Immature natural killer cell (primary cell): ENCODE measurements at places on chromosomes 2 and 18. TPM values are rescaled to one million over a fixed set of nuclear protein-coding genes. Genes with fewer than 3 reads are reported as not detected.

DNA sequence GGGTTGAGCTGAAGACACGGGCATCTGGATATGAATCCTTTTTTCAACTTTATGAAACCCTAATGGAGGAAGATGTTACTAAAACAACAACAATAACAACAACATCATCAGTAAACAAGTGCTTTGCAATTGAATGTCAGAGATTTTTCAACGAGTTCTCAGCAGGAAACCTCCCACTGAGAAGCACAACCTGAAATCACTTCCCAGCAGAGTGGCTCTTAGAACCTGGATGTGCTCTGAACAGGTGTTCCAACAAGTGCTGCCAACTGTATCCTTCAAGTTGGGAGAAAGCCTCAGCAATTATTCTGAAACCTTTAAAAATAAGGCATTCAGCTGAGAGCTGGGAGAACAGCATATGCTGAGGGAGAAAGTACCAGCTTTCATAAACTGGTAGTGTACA is 1622.7 kb upstream of the CELF4 start:
- no peaks in the 10 kb centered on the region for H3K4me1 ChIP-seq
- H3K36me3 ChIP-seq, result no peaks in the 10 kb centered on the region
- no peak overlapping the region for H3K4me3 ChIP-seq

The C1QL2 gene
- polyA plus RNA-seq, result not detected

GRCh38 chr2:164954186-164954585 is 1.1 kb downstream of the SLC38A11 start:
- DNase-seq, result no peak
- no peaks in the 10 kb centered on the region for H3K36me3 ChIP-seq
- H3K4me3 ChIP-seq, result no peak overlapping the region
- H3K27ac ChIP-seq, result no peak overlapping the region
- peaks cover 2% of the 10 kb centered on the region for H3K27me3 ChIP-seq

The COMMD1 gene
- 78.9 TPM for polyA plus RNA-seq

- H3K36me3 ChIP-seq, result no peaks in the 10 kb centered on the region
- no peak for DNase-seq
- no peak overlapping the region for H3K4me3 ChIP-seq
- peaks cover 15% of the 10 kb centered on the region for H3K4me1 ChIP-seq
- H3K27ac ChIP-seq, result no peak overlapping the region
Measured at GRCh38 chr2:104860451-104860790, 6.5 kb downstream of the POU3F3 start.

- no peak overlapping the region for H3K4me3 ChIP-seq
- H3K27me3 ChIP-seq, result peaks cover 11% of the 10 kb centered on the region
- H3K36me3 ChIP-seq, result no peaks in the 10 kb centered on the region
- H3K4me1 ChIP-seq, result no peaks in the 10 kb centered on the region
- H3K27ac ChIP-seq, result no peak overlapping the region
Measured at GRCh38 chr2:38435775-38436174, 58.7 kb upstream of the ATL2 start.

- no peaks in the 10 kb centered on the region for H3K4me1 ChIP-seq
- no peak for DNase-seq
- peaks cover 11% of the 10 kb centered on the region for H3K36me3 ChIP-seq
Measured at GRCh38 chr2:102331311-102331980, 20.1 kb downstream of the IL1RL1 start.

DNA sequence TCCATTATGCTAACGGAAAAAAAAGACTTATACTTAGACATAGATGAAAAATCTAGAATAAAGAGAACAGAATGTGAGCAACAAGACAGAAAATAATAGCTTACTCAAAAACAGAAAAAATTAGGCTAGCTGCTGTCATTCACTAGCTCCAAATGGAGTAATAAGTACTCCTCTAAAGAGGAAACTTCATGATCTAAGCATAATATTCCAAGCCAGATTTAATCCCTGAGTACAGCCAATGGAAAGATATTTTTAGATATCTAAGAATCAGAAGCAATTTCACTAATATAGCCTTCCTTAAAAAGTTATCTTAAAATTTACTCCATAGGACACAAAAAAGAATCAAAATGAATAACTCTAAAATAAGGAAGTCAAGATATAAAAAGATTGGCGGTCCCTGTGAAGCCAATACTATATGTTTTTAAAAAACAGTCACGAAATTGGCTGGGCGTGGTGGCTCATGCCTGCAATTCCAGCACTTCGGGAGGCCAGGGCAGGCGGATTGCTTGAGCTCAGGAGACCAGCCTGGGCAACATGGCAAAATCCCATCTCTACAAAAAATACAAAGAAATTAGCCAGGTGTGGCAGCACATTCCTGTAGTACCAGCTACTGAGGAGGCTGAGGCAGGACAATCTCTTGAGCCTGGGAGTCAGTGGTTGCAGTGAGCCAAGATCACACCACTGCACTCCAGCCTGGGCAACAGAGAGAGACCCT is 123.2 kb upstream of the BCL2L11 start:
- peaks cover 64% of the 10 kb centered on the region for H3K4me1 ChIP-seq
- peaks cover 5% of the 10 kb centered on the region for H3K36me3 ChIP-seq
- peaks cover 3% of the 10 kb centered on the region for H3K27me3 ChIP-seq
- no peak overlapping the region for H3K4me3 ChIP-seq

DNA sequence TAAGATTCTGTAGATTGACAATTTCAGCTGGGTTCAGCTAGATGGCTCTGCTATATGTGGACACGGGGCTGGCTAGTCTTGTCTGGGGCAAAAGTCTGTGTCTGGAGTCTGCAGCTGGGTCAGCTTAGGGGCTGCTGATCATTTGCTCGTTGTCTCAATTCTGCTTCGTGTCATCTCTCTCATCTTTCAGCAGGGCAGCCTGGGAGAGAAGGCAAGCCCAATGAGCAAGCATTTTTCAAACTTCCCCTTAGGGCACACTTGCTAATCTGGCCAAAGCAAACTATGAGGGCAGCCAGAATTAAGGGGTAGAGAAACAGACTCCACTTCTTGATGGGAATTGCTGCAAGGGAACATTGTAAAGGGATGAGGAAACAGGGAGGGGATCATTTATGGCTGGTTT is 462.6 kb downstream of the SLC4A3 start:
- no peak overlapping the region for H3K27ac ChIP-seq
- H3K27me3 ChIP-seq, result no peaks in the 10 kb centered on the region
- no peak for DNase-seq
- no peaks in the 10 kb centered on the region for H3K4me1 ChIP-seq
- H3K4me3 ChIP-seq, result no peak overlapping the region

The AGXT gene
- not detected for polyA plus RNA-seq

GRCh38 chr18:49858309-49859020 is 45.1 kb upstream of the ACAA2 start:
- H3K4me3 ChIP-seq, result no peak overlapping the region
- no peak overlapping the region for H3K27ac ChIP-seq
- H3K27me3 ChIP-seq, result no peaks in the 10 kb centered on the region
- peak; percentile 54 for DNase-seq
- H3K4me1 ChIP-seq, result peaks cover 3% of the 10 kb centered on the region

GRCh38 chr18:23585897-23586248 is 433 bp downstream of the NPC1 start:
- H3K4me1 ChIP-seq, result peaks cover 55% of the 10 kb centered on the region
- peaks cover 5% of the 10 kb centered on the region for H3K27me3 ChIP-seq

The PRKAG3 gene
- polyA plus RNA-seq, result not detected

The ZC3H8 gene
- 14.4 TPM for polyA plus RNA-seq

DNA sequence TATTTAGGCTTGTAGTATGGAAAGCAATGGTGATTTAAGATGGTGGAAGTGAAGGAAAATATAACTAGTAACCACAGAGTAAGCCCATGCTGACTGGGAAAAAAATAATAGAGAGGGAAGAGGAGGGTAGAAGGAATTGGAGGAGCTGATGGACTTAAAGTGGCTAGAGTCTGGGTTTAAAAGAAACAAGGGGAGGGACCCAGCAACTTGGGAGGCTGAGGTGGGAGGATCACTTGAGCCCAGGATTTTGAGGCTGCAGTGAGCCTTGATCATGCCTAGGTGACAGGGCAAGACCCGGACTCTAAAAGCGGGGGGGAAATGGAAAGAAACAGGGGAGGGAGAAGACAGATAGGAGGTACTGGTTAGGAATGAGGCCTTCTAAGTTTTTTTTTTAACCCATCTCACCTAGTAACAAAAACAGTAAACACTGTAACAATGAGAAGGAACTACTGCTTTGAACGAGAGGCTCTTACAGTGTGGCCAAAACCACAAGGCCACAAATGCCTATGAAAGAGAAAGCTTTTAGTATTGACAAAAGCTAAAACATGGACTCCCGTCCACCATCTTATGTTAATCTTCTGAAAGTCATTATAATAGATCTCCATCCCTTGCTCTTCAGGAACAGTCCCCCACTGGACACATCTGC is 26.6 kb downstream of the METTL8 start:
- peak overlapping the region; percentile 1 for H3K4me3 ChIP-seq
- peak; percentile 62 for DNase-seq
- peak overlapping the region; percentile 14 for H3K27ac ChIP-seq
- peaks cover 20% of the 10 kb centered on the region for H3K4me1 ChIP-seq
- H3K27me3 ChIP-seq, result peaks cover 4% of the 10 kb centered on the region
- no peaks in the 10 kb centered on the region for H3K36me3 ChIP-seq

GRCh38 chr18:58100154-58100553 is 56.1 kb downstream of the NEDD4L start:
- no peaks in the 10 kb centered on the region for H3K36me3 ChIP-seq
- no peak for DNase-seq
- H3K27ac ChIP-seq, result no peak overlapping the region
- no peaks in the 10 kb centered on the region for H3K27me3 ChIP-seq
- H3K4me1 ChIP-seq, result no peaks in the 10 kb centered on the region
- H3K4me3 ChIP-seq, result no peak overlapping the region
